ENCODE measurements at places on chromosomes 7 and 10. TPM values are rescaled to one million over a fixed set of nuclear protein-coding genes. Genes with fewer than 3 reads are reported as not detected.

DNA sequence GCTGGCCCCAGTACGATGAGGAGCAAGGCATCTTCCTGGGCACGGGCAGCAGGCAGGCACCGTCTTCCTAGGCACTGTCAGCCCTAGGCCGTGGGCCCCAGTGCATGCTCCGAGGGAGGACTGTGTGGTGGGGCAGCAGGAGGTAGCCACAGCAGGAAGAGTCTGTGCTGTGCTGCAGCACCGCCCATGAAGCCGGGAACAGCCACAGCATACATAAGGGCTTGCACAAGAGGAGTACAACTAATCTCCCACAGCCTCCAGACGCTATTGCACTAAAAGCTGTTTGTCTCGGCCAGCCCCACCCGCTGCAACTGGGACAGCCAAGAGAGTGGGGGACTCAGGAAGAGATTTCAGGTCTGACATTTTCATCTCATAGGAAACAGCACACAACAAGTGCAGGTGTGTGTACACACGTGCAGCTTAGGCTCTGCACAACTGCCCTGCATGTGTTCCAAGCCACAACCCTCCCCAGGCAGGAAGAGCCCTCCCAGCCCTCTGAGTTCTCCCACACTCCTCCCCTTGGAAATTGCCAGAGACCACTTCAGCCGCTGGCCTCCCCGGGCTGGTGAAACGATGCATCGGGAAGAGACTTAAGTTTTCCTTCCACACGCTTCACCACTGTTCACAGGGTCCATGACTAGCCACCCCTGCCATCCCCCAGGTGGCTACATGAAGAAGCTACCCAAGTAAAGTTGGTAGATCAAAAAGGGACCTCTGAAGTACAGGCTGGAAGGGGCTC lies 88.1 kb upstream of the DDC start:
- H3K4me1 ChIP-seq = peaks cover 38% of the 10 kb centered on the region
- peak overlapping the region; percentile 81 for H3K27ac ChIP-seq
- H3K4me3 ChIP-seq = no peak overlapping the region
- no peaks in the 10 kb centered on the region for H3K36me3 ChIP-seq

Gene SLC16A9
- 0.06 TPM for polyA plus RNA-seq

- no peak overlapping the region for H3K27ac ChIP-seq
- peaks cover 20% of the 10 kb centered on the region for H3K4me1 ChIP-seq
- DNase-seq = no peak
- peaks cover 35% of the 10 kb centered on the region for H3K27me3 ChIP-seq
- H3K36me3 ChIP-seq = no peaks in the 10 kb centered on the region
These were observed 4.2 kb upstream of the KCNH2 start for GRCh38 chr7:150982351-150982750.

DNA sequence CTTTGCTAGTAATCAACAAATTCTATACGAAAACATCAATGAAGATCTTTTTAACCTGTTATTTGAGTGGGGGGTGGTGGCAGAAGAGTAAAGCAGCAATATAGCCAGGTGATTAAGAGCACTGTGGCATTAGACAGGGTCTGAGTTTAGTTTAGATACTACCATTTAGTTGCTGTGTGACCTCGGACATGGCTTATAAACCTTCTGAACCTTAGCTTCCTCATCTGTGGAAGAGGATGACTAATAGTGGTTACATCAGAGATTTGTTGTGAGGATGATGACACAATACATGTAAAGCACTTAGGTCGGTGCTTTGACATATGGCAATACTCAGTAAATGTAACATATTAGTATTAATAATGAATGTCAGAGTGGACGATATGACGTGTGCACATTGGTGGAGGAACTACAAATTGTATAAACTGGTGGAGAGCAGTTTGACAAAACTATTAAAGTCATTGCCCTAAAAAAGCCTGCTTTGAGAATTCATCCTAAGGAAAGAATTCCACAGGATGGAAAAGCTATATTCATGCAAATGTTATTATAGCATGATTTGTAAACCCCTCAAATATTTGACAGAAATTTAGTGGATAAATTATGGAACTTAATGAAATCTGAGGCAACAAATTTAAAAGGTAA lies 24.3 kb downstream of the SPAG6 start:
- no peak overlapping the region for H3K4me3 ChIP-seq
- no peaks in the 10 kb centered on the region for H3K36me3 ChIP-seq
- H3K4me1 ChIP-seq = no peaks in the 10 kb centered on the region
- no peak overlapping the region for H3K27ac ChIP-seq
- H3K27me3 ChIP-seq = no peaks in the 10 kb centered on the region

GRCh38 chr10:23912884-23913404 lies 296.0 kb upstream of the KIAA1217 start:
- no peaks in the 10 kb centered on the region for H3K27me3 ChIP-seq
- no peaks in the 10 kb centered on the region for H3K36me3 ChIP-seq
- DNase-seq = no peak
- H3K4me3 ChIP-seq = no peak overlapping the region
- H3K27ac ChIP-seq = no peak overlapping the region

Gene KLF14
- polyA plus RNA-seq = not detected

DNA sequence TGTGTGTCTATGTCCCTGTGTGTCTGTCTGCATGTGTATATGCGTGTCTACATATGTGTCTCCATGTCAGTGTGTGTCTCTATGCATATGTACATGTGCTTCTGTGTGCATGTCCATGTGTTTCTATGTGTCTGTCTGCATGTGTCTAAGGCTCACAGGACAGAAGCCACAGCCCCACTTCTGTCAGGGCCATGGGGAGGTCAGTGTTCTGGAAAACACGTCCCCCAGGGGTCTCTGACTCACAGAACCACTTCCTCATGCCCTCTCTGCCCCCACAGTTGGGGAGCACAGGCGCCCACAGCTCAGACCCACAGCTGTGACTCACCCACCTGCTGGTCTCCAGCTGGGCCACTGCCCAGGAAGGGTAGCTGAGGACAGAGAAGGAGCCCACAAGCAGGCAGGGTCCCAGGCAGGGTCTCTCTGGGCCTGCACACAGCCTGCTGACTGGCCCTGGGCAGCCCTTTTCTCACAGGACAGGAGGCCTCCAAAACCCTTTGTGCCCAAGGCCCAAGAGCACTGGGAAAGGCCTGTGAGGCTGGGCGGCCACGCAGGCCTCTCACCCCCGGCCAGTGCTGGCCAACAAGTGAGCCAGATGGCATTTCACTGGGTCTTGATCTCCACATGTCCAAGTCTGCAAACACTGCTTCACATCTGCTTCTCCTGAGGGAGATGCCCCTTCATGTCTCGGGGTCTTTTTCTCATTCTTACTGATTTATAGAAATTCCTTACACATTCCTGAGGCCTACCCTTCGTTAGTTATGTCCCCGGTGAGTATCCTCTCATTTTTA lies 102.9 kb upstream of the FAM20C start:
- peak; percentile 51 for DNase-seq
- no peak overlapping the region for H3K4me3 ChIP-seq
- peak overlapping the region; percentile 65 for H3K27ac ChIP-seq
- no peaks in the 10 kb centered on the region for H3K36me3 ChIP-seq

- no peaks in the 10 kb centered on the region for H3K4me1 ChIP-seq
- H3K36me3 ChIP-seq = no peaks in the 10 kb centered on the region
- DNase-seq = no peak
These were observed 71.3 kb downstream of the PIP4K2A start for GRCh38 chr10:22643116-22643515.

Gene CPA5
- not detected for polyA plus RNA-seq

- no peaks in the 10 kb centered on the region for H3K36me3 ChIP-seq
- no peak for DNase-seq
- no peaks in the 10 kb centered on the region for H3K27me3 ChIP-seq
- H3K4me1 ChIP-seq = peaks cover 8% of the 10 kb centered on the region
- no peak overlapping the region for H3K27ac ChIP-seq
These were observed 780.6 kb downstream of the INHBA start for GRCh38 chr7:40922316-40922670.

GRCh38 chr10:69358148-69358795 lies 58.4 kb downstream of the TACR2 start:
- H3K27ac ChIP-seq = no peak overlapping the region
- H3K36me3 ChIP-seq = no peaks in the 10 kb centered on the region
- peaks cover 64% of the 10 kb centered on the region for H3K4me1 ChIP-seq
- DNase-seq = no peak
- H3K4me3 ChIP-seq = no peak overlapping the region

GRCh38 chr10:112374724-112375541 lies 1.0 kb downstream of the ACSL5 start:
- peak overlapping the region; percentile 85 for H3K27ac ChIP-seq
- peak overlapping the region; percentile 55 for H3K4me3 ChIP-seq
- H3K27me3 ChIP-seq = no peaks in the 10 kb centered on the region
- no peak for DNase-seq

- H3K4me3 ChIP-seq = no peak overlapping the region
- H3K27ac ChIP-seq = peak overlapping the region; percentile 35
- H3K27me3 ChIP-seq = no peaks in the 10 kb centered on the region
- no peaks in the 10 kb centered on the region for H3K4me1 ChIP-seq
- peak; percentile 83 for DNase-seq
These were observed 295.0 kb upstream of the IGFBP3 start for GRCh38 chr7:46215987-46216567.

Gene CYP2C19
- 0.31 TPM for polyA plus RNA-seq

Gene PAX2
- polyA plus RNA-seq = not detected

Gene PCLO
- 0.70 TPM for polyA plus RNA-seq

DNA sequence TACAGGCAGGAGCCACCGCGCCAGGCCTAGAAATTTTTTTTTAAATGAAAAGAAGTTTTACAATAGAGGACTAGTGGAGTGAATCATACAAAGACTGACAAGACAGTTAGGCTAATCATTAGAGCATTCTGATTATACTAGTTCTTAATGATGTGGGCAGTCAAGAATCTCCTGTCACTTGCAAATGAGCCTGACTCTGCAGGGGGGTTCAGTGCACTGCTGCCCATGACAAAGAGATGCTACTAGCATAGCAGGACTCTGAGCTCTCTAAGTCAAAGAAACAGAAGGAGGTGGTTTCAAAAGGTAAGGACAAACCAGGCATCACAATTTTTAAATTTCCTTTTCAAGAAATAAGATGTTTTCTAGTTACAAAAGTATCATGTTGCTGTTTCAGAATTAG lies 59.0 kb downstream of the CCDC6 start:
- peaks cover 72% of the 10 kb centered on the region for H3K36me3 ChIP-seq
- no peak for DNase-seq
- no peak overlapping the region for H3K4me3 ChIP-seq
- peaks cover under 1% of the 10 kb centered on the region for H3K4me1 ChIP-seq
- no peaks in the 10 kb centered on the region for H3K27me3 ChIP-seq

All from stomach (tissue), 19 donors.